Activated CD8-positive, alpha-beta memory T cell treated with anti-CD3 and anti-CD28 coated beads for 4 hours (primary cell): ENCODE measurements at places on chromosomes 6 and 20.

- no peak for DNase-seq
Observed at GRCh38 chr6:151286214-151286613, 46.4 kb downstream of the AKAP12 start.

DNA sequence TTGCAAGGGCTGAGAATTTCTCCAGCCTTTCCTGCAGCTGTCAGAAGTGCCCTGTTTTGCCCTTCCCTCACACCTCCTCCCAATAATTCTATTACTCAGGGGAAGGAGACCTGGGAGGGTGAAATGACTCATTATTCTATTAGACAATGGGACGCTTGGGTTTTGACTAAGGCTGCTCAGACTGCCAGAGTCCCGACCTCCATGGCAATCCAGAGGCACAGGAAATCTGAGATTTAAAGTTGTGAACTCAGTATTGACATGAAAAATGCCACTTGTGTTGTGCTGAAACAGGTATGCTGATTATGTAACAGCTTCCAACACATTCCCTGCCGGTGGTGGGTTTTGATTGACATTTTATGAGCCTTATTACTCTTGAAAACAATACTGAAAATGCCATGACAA is 625.9 kb upstream of the FLRT3 start:
- no peak for DNase-seq

- DNase-seq = no peak
Observed at GRCh38 chr6:68834551-68834950, 199.5 kb downstream of the ADGRB3 start.

GRCh38 chr6:148345176-148345575 is 2.5 kb downstream of the SASH1 start:
- DNase-seq = no peak

DNA sequence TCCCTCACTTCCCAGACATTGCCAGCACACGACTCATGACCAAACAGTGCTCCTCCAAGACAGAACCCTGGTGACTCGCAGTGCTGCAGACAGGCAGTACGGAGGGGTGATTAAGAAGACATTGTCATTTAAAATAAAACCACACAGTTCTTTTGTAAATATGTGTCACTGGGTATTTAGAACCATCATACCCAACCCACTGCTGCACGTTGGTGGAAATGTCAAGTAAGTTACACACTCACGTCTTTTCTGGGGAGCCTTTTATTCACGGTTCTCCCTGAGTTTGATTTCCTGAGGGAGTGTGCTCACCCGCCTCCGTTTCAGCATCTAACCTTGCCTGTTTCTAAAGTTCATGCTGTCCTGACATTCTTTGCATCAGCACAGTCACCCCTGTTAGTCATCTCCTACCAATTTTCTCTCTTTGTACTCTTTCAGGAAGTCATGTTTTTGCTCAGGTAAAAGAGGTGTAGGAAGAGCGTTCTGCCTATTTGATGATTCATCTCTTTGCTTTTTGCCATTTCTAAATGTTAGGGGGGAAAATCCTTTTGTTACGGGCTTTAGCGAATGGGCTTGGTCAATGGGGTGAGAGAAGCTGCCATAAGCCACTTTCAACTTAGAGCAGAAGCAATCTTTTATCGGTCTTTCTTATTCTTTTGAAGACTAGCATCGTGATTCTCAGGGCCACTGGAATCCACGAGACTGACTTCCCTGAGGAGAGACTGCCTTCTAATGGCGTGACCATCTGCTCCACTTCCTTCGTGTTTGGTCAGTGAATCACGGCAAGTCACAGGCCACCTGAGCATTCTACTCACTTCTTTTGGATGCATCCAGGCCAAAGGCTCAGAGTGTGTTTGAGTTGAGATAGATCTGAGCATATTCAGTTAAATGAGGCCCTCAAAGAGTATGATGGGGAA is 512.8 kb upstream of the JARID2 start:
- DNase-seq = peak; percentile 57

- DNase-seq = no peak
Observed at GRCh38 chr6:38266921-38267354, 372.8 kb downstream of the BTBD9 start.
